NCI-H2171 (cell line): ENCODE measurements at places on chromosomes 1 and 21.

- no peak for DNase-seq
These were observed 17.2 kb downstream of the JAK1 start for GRCh38 chr1:64948905-64949833.

DNA sequence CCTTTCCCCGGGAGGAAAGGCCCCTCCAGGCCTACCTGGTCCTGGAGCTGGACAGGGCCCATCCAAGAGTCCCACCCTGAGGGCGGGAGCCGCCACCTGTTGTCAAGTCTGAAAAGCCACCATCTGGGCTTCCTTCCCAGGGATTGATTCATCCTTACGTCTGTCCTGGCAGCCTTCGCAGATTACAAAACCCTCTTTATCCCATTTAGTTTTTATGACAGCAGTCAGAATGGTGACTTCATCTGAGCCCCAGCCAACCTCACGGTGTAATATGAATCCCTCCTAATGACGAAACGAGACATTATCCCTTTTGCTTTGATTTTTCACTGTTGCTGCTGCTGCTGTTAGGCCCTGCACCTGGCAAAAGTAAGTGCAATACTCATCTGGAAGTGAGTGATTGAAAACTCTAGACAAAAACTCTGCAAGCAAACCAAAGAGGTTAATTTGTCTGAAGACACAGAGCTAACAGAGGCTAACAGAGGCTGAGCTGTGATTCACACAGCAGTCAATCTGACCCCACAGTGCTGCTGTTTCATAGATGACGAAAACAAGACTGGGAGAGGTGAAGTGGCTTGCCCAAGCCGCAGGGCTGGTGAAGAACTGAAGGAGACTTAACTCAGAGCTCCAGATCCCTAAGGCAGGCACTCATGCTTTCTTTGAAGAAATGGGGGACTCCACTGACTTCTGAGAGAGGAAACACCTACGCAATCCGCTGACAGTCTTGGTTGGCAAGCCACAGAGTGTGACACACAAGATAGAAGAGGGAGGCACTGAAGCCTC, 30.0 kb upstream of the S100A7 start:
- peak; percentile 55 for DNase-seq

GRCh38 chr1:156488566-156489165, 11.9 kb downstream of the MEF2D start:
- no peak for DNase-seq

DNA sequence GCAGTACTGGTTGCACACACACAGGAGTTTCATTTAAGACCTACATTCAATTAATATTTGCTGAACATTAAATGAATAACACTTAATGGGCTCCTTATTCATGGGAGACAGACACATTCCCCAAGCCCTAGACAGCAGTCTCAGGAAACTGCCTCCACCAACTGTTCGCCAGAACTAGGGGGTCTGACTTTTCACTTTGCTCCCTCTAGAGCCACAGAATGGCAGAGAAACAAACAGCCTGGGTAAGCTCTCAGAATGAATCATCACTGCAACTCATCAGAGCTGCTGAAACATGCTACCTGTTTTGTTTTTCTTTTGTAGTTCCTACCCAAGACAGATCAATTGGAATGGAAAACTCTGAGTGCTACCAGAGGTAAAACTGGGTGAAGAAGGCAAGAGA, 31.7 kb downstream of the ELK4 start:
- no peak for DNase-seq

DNA sequence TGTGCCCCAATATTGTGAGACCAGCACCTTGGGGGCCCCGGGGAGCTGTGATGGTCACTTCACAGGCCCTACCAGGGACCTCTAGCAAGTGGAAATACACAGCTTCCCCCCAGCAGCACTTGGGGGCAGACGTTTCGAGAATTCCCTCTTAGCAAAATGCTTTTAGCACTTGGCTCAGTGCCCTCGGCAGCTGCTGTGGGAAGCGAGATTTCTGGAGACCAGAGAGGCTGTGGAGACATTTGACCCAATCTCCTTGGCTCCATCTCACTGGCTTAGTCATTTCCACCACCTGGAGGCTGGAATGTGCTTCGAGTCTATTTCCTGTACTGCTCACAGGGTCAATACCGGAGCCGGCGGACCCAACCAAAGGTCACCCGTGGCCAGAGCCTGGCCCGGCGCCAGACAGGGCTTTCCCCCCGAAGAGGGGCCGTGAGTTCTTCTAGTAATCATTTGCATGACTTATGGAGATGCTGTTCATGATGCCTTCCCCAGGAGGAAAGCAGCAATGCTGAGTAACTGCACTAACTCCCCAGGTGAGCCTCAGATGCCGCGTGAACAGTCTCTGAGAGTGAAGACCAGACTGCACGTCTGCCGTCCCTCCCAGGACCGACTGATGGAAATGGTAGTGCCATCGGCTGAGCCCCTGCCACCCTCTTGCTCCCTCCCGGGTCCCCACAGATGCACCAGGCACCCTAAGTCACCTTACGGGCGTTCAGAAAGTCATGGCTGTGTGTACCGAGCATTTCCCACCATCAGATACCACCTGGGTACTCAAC, 4.4 kb upstream of the C2CD2 start:
- peak; percentile 85 for DNase-seq

- no peak for DNase-seq
These were observed 150.7 kb downstream of the PBX1 start for GRCh38 chr1:164709541-164710278.

DNA sequence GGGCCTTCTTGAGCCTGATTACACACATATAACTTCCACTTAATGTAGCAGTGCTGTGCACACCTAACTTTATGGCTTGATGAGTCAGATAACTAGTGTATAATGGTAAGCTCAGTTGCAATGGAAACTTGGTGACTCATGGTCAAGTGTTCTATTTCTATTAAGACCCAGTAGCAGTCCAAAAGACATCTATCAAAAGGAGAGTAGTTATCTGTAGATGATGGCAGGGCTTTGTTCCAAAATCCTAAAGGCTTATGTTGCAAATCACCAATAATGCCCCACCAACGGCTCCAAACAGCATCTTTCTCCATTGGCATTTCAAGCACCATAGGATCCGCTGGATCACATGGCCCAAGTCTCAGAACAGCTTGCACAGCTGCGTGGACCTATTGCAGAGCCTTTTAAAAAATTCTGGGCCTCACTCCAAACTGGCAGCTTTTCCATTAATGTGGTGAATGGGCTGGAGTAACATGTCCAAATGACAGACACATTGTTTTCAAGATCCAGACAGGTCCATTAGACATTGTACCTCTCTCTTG, 566.8 kb upstream of the USP24 start:
- DNase-seq: no peak

DNA sequence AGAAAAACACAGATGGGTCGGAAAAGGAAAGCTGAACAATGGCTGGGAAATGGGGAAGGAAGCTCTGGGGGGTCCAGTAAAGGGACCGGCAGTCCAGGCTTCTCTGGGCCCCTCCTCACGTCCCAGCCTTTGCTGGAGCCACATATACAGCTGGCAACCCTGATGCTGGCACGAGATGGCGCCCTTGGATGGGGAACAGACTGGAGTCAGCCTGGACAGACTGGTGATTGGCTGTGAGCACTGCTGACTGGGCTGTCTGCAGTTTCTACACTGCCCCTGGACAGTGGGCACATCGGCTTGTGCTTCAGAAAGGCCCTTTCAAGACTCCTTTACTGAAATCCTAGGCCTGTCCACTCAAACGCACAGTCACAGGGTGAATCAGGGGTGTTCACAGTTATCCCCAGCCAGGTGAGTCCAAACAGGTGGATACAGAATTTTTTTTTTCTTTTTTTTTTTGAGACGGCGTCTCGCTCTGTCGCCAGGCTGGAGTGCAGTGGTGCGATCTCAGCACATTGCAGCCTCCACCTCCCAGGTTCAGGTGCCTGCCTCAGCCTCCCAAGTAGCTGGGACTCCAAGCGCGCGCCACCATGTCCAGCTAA, 31.1 kb upstream of the ZBTB40 start:
- peak; percentile 75 for DNase-seq

- no peak for DNase-seq
These were observed 2.8 kb upstream of the C1orf162 start for GRCh38 chr1:111471012-111471411.

- DNase-seq: no peak
These were observed 140.3 kb upstream of the ERRFI1 start for GRCh38 chr1:8166406-8166805.

DNA sequence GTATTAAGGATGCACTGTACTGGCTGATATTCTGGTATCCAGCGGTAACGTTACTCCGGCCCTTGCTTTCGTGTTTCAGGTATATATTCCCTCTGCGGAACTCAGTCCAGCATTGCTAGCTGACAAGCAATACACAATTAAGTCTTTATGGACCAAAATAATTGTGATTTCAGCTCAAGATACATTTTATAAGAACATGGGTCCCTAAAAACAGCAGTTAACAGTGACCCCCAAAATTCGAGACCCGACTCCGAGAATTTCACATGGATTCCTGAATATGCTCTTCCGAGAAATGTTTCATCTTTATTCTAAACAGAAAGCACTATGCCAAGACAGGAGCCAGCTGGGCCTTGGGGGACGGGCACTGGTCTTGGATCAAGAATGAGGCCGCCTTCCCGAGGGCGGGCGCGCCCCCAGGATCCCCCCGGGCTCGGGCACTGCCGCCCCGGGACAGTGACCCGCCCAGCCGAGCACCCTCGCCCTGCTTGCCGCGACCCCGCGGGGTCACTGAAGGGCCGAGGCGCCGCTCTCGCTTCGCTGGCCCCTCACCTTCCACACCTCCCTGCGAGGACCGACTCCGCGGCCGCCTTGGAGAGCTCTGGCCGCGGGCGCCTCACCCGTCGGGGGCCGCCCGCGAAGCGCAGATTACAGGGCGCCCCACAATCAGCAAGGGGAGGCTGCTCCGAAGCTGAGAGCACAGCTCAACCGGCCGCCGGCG, 610 bp downstream of the SCYL3 start:
- DNase-seq: no peak

DNA sequence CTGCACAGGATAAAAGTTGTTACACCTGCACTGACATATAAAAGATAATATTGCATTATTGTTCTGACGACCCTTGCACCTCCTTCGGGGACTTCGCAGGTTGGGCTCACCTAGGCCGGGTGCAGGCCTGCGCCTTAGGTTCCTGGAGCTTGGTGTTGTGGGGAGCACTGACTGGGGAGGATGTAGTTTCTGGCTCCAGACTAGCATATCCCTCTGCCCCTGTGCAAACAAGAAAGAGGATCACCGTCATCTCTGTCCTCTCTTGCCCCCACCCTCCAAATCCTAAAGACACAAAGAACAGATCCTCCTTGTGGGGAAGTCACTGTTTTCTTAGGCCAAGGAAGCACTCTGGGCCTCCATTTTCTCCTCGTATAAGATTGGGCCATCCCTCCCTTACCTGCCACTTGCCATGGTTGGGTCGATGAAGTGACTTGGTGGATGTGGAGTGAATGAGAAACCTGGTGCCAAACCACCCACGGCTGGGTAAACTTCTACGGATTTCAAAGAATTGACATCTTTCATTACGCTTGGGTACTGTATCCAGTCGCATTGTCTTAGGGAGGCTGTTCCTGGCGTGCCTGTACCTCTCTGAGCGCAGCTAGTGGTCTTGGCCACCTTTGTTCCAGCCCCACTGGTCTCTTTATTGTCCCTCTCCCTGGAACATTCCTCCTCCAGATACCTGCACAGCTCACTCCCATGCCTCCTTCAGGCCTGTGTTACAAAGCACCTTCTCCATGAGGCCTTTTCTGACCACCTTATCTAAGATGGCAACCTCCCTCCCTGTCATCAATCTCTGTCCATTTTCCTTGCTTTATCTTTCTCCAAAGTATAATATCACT, 34.4 kb upstream of the PKP1 start:
- no peak for DNase-seq

- peak; percentile 77 for DNase-seq
These were observed at the start of gene IRF2BP2 for GRCh38 chr1:234610061-234610665. Gene IRF2BP2, minus strand, starts transcription at chr1:234610178. Its CDS starts 684 bp downstream, at chr1:234609494.

DNA sequence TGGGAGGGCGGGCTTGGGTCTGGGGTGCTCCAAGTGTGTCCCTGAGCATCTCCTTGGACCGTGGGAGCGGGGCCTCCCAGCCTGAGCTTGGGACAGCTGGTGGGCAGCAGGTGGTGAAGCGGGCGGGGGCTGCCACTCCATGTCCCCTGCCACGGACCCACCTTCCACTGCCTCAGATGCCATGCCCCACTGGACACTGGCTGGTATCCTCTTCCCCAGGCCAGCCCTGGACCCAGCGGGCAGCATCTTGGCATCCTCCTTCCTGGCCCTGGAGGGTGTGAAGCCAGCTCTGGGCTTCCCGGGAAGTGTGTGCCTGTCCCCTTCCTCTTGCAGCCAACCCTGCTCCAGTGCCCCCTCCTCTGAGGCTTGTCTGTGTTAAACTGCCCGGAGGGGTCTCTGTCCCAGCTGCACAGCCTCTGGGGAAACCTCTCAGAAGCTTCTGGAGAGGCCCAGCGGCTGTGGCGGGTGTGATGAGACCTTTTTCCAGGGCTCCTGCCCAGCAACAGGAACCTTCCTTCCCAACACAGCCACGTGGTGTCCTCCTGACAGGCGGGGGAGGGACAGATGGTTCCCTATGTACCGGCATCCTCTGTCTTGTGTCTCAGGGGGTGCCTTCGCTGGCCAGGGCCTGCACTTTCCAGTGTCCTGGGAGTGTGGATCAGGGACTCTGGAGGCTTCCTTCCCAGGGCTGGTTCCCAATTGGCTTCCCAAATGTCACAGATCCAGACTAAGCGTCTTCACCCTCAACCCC, 81.6 kb upstream of the DISP3 start:
- DNase-seq: no peak

DNA sequence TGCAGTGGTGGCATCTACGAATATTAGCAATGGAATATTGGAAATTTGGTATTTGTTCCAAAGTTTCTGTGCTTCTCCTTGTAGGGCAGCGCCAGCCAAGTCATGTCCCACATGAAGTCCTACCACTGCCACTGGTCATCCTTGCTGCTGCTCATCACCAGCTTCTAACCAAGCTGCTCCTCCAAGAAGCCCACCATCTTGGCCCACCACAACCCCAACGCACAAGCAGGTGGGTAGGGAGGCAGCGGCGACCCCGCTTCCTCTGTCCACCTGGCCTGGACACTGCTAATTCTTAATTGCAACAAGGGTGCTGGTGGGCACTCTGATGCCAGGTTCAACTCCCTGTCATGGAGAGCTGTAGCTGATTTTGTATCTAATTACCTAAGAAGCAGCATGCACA, 291.2 kb upstream of the LYPLAL1 start:
- DNase-seq: no peak

DNA sequence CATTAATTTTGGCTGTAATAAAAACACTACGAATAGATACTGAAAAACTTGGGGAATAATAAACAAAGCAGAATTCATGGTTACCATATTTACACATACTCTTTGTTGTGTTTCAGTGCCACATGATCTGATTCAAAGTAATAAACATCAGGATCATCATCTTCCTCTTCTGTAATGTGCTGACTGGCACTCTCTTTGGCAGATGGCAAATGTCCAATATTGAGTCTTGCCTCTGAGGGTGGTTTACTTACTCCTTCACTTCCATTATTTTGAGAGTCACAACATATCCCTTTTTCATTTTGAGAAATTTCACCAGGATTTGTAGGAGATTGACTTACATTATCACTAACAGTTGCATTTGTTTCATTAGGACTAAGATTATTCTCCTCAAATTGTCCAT, 50.7 kb downstream of the ZZZ3 start:
- no peak for DNase-seq

DNA sequence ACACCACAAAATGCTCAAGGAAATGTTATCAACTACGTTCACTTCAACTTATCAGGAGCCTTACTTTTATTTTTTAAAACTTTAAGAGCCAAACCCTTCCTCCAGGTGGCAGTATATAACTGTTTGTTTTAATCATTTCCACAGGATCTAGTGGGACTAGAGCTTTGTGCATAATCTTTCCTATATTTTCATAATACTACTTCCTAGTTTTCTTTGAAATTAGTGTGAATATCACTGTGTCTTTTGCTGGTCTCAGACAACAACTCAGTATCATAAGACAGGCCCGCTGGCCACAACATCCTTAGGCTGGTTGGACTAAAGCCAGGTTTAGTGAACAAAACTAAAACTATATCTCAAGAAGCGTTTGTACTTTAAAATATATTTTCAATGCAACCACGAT, 145.5 kb downstream of the TIAM1 start:
- peak; percentile 33 for DNase-seq
